Progenitor cell of endocrine pancreas (in vitro differentiated cells): ENCODE measurements at places on chromosomes 7 and 10. TPM values are rescaled to one million over a fixed set of nuclear protein-coding genes. Genes with fewer than 3 reads are reported as not detected.

DNA sequence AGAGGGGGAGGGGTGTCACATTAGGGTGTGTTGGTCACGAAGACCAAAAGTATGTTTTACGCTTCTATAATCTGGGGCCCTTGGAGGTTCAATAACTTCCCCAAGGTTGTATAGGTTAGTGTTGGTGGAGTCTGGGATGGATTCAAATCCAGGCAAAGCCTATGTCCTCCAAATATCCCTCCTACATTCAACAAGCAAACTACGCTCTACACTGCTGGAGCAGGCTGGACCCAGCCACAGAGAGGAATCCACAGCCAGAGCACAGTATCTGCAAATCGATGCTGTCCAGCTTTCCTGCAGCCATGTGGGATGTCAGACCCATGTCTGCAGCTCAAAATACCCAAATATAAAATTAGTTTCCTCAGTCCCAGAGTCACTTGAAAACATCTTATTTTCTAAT lies 198.0 kb downstream of the COBL start:
- H3K27me3 ChIP-seq = no peaks in the 10 kb centered on the region
- DNase-seq = no peak
- no peak overlapping the region for H3K4me3 ChIP-seq
- H3K36me3 ChIP-seq = peaks cover 3% of the 10 kb centered on the region
- peaks cover 8% of the 10 kb centered on the region for H3K4me1 ChIP-seq

- no peak for DNase-seq
- peaks cover 4% of the 10 kb centered on the region for H3K27me3 ChIP-seq
- peaks cover 14% of the 10 kb centered on the region for H3K4me1 ChIP-seq
- H3K36me3 ChIP-seq = no peaks in the 10 kb centered on the region
- H3K4me3 ChIP-seq = no peak overlapping the region
- H3K27ac ChIP-seq = no peak overlapping the region
Observed at GRCh38 chr10:113180401-113181154, 230.5 kb downstream of the TCF7L2 start.

DNA sequence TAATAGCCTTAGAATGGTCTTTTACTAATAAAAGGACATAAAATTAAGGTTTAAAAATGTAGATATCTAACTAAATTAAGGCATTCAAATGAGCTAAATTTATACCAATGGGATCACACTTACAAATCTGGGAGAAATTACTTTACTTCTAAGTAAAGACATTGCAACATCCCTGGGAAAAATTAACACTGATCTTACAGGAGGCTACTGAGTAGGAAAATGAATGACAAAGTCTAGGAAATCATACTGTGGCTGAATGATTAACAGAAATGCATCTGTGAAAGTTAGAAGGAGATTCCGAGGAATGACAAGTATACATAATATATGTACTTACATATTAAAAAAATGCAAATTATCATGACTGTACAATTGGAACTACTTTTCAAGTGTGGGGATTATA lies 38.3 kb downstream of the CACNA2D1 start:
- H3K4me1 ChIP-seq = no peaks in the 10 kb centered on the region
- DNase-seq = no peak
- no peak overlapping the region for H3K27ac ChIP-seq
- no peaks in the 10 kb centered on the region for H3K27me3 ChIP-seq

GRCh38 chr7:112395411-112395810 lies 54.8 kb upstream of the IFRD1 start:
- DNase-seq = no peak
- H3K36me3 ChIP-seq = no peaks in the 10 kb centered on the region
- H3K27me3 ChIP-seq = peaks cover 9% of the 10 kb centered on the region
- no peak overlapping the region for H3K27ac ChIP-seq
- no peak overlapping the region for H3K4me3 ChIP-seq

DNA sequence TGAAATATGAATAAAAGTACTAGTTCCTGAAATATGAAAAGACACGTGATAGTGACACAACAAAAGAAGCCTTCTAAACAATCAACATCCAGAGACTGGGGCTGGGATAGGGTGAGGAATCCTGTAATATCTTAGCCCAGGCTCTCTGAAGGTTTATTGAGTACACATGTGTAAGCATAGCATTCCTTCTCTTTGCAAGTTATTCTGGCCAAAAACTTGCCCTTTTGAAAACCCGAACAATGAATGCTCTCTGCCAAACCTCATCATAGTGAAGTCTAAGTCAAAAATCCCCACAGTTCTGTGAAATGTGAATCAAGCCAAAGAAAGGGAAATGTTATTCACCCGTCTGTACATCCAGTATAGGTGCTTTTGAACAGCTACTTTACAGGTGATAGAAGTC lies 11.6 kb downstream of the SEMA3D start:
- peaks cover 28% of the 10 kb centered on the region for H3K36me3 ChIP-seq
- no peak overlapping the region for H3K27ac ChIP-seq
- DNase-seq = no peak
- no peaks in the 10 kb centered on the region for H3K27me3 ChIP-seq

DNA sequence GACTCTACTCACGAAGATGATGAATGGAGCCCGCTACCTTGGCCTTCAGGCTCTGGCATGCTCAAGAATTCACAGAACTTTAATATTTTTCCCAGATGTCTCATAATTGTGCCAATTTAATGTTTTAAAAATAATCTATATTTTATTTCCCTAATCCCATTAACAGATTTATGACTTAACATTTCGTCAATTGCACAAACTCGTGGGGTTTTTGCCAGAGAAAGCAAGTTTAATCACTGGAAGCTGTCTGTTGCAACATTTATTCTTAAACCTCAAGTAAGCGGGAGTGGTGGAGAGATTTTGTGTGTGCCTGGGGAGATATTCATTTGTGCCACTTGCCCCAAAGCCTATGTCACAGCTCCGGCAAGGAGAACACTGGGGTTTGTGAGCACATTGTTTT lies 117.9 kb downstream of the TEX36 start:
- H3K36me3 ChIP-seq = no peaks in the 10 kb centered on the region
- H3K27ac ChIP-seq = no peak overlapping the region
- H3K4me1 ChIP-seq = no peaks in the 10 kb centered on the region

ELN gene
- total RNA-seq = 0.26 and 0.33 TPM in 2 replicates

ITPRID1 gene
- 3.1 and 3.9 TPM in 2 replicates for total RNA-seq
